ENCODE measurements at places on chromosomes 3 and 15.

DNA sequence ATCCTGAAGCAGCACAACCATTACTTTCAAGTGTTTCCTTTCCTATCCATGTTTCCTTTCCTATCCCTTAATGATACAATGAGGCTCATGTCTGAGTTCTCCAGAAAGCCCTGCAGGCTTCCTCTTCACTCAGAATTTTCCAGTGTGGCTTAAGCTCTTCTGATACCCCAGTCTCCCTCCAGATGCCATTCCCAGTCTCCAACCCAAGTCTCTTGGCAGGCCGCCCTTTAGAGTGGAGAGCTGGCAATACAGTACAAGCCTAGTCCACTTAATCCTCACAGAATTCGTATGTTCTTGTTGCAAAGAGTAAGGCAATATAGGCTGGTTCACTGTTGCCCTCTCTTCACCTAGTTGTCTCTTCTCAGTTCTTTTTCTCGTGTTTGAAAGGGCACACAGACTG, 503.9 kb upstream of the MDFIC2 start:
- no peak for DNase-seq

GRCh38 chr3:29741231-29741630, 460.4 kb downstream of the RBMS3 start:
- no peak for DNase-seq

DNA sequence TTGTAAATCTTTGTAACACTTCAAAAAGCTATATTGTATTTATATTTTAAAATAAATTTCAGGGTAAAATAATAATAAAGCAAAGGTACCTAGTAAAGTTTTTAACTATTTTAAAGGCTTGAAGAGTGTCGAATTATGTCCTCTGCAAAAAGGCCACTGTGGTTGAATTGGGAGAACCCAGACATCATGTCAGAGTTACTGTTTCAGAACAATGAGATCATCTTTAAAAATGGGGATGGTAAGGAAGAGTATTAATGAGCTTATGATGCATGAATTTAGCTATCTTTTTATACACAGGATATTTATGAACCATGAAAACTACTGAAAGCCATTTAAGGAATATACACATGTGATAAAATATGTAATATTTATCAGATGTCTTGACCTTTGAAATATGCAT, 26.3 kb downstream of the KCNMB3 start:
- no peak for DNase-seq

- DNase-seq: no peak
Measured at GRCh38 chr3:71718072-71718471, 7.1 kb downstream of the EIF4E3 start.

GRCh38 chr3:113287111-113287802, 75.9 kb downstream of the BOC start:
- no peak for DNase-seq

DNA sequence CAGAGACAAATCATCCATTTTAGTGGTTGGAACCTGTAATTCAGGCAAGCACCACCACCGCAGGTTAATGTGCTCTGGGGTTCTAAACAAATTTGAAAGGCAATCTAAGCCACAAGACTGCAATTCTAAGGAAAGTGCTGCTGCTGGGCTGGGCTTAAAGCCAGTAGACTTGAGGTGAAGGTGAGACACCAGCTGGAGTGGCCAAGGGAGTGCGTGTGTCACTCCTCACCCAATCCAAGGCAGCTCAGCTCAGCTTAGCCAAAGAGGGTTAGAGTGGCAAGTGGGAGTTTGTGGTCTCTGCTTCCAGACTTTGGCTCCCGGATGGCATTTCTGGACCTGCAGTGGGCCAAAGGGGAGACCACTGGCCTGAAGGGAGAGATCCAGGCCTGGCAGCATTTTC, 1655.6 kb downstream of the SI start:
- DNase-seq: no peak

GRCh38 chr15:69459066-69459465, 6.4 kb downstream of the RPLP1 start:
- DNase-seq: no peak

DNA sequence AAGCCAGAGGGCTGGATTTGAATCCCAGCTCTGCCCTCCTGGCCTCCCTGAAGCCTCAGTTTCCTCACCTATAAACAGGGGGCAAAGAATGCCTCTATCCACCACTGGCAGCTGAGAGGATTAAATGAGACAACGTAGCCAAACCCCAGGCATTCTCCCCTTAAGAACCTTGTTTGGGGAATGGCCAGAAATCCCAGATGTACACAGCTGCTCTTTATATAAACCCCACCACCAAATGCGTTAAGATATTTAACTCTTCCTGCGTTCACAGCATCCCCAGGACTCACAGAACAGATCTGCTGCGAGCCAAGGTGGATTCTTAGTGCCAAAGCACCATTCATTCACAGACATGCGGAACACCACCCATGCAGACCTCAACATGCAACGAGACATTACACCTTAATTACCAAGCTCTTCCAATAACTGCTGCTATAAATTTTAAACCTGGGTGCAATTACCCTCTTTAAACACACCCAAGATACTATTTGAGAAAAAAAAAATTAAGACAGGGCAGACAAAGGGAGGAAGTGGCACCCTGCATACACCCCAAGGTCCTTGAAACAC, 5.2 kb downstream of the TLE3 start:
- DNase-seq: no peak

- no peak for DNase-seq
Measured at GRCh38 chr3:168066882-168067281, 28.8 kb downstream of the GOLIM4 start.

- DNase-seq: peak; percentile 85
Measured at GRCh38 chr15:70023064-70023768, 74.5 kb downstream of the TLE3 start.

DNA sequence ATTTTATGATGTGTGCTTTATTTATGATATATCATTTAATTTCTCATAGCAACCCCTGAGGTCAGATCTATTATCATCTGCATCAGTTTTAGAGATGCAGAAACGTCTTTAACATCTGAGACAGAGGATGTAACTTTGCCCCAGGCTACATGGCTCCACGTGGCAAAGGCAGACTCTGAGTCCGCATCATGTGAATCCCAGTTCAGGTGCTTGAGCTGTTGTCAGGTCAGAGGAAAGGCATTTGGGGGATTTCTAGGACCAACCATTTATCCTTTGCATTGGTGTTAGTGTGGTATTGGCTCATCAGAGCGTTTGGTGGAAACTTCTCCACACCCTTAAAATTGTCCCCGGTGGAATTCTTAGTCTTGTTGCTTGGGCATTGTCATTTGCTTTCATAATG, 10.8 kb downstream of the CACNA2D3 start:
- DNase-seq: no peak

GRCh38 chr3:190516416-190516815, 2.5 kb downstream of the IL1RAP start:
- DNase-seq: no peak

DNA sequence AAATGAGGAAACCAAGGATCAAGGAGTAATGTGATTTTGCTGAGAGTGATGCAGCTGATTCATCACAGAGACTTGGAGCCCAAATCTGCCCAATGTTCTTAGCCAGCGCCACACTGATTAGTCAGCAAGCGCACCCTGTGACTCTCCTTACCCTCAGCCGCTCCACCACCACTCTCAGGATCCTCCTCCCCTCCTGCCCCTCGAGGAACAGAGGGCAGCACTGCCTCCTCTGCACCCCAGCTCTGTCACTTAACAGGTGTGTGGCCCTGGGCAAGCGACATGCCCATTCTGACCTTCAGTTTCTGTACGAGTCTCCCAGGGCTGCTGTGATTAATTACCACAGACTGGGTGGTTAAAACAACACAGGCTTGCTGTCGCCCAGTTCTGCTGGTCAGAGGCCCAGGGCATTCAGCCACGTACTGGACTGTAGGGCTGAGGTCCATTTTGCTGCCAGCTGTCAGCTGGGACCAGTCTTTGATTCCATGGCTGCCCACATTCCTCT, 36.1 kb upstream of the HRH1 start:
- DNase-seq: no peak

- DNase-seq: no peak
Measured at GRCh38 chr3:49902511-49903345, 945 bp downstream of the MST1R start.

GRCh38 chr3:171260899-171261298, 199.3 kb downstream of the TNIK start:
- DNase-seq: no peak

- DNase-seq: no peak
Measured at GRCh38 chr3:133962849-133963248, 66.9 kb downstream of the SLCO2A1 start.

DNA sequence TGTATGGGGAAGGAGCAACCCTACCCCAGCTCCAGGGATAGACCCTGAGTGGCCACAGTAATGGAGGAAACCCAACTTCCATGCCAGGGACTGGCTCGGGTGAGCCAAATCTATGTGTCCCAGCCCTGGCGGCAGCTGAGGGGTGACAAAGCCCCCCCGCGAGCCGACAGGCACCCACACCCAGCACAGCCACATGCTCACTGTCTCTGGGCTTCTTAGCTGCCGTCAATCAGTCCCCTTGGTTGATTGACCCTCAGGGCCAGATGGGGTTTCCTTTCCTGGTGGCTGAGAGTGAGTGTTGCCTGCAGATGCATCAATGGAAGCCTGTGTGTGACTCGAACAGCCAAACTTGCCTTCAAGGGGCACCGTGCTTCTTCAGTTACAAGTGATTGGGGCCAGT, 2.1 kb upstream of the OCA2 start:
- DNase-seq: no peak

DNA sequence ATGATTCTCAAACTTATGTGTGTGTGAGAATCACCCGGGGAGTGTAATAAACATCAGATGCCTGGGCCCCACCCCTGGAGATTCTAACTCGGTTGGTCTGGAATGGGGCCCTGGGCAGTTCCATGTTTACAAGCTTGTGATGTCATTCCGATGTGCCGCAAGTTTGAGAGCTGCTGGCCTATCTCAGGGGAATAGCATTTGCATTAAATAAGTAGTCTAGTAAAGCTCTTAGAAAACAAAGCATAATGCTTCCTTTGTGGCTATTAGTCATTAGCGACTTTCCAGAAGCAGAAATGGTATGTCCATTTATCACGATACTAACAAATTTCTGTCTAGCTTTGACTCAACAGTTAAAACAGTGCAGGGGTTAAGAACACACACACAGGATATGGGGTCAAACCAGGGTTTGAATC, 20.9 kb downstream of the PGBD4 start:
- DNase-seq: no peak

DNA sequence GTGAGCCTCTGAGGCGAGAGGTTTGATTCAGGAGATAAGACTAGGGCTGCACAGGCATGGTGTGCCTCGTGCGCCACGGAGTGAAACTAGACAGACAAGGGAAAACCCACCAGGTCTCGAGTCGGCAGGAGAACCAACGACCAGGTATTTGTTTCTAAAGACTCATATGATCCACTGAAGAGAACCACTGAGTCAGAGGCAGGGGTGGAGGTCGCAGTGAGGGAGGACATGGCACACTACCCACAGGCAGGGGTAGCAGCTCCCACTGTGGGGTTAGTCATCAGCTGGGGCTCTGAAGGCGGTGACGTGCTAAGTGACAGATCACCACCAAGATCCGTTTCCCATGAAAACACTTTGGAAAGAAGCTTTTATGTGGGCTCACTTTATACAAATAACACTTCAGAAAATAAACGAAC, 45.7 kb downstream of the CHSY1 start:
- peak; percentile 53 for DNase-seq

DNA sequence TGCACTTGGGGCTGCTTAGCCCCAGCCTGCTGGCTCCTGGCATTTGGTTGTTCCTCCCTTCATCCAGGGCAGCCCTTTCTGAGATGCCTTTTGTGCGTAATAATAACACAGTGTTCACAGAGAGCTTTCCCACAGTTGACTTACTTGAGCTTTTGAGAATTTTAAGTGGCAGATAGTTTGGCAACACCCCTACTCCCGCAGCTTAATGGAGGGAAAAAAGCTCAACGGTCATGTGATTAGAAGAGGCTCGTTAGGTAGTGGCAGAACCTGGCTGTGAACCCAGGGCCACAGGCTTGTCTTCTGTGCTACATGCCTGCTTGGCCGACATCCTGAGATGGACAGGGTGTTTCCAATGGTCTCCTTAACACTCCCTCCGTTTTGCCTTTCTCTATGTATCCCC, 4.7 kb downstream of the KBTBD13 start:
- no peak for DNase-seq

- DNase-seq: no peak
Measured at GRCh38 chr15:89614164-89614563, 38.9 kb downstream of the TICRR start.

DNA sequence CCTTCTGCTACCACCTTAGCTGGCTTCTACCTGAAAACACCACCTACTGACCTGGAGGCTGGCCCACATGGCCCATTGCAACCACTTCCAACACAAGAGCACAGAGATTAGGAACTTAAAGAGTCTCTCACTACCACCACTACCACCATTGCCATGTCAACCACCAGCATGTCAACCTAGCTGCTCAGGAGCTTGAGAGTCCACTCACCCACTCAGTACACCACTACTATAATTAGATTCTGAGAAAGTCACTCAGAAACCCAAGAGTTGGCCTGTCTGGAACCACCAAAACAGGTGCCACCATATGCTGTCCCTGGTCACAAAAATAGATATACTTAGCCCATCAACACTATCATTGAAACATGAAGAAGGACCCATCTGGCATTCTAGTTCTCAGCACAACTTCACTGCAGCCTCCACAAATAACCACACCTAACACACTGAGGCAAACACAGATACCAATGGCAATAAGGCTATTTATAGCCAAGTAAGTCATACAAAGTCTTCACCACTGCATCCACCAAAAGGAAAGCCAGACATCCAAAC, 806.7 kb upstream of the EPHA6 start:
- DNase-seq: no peak

DNA sequence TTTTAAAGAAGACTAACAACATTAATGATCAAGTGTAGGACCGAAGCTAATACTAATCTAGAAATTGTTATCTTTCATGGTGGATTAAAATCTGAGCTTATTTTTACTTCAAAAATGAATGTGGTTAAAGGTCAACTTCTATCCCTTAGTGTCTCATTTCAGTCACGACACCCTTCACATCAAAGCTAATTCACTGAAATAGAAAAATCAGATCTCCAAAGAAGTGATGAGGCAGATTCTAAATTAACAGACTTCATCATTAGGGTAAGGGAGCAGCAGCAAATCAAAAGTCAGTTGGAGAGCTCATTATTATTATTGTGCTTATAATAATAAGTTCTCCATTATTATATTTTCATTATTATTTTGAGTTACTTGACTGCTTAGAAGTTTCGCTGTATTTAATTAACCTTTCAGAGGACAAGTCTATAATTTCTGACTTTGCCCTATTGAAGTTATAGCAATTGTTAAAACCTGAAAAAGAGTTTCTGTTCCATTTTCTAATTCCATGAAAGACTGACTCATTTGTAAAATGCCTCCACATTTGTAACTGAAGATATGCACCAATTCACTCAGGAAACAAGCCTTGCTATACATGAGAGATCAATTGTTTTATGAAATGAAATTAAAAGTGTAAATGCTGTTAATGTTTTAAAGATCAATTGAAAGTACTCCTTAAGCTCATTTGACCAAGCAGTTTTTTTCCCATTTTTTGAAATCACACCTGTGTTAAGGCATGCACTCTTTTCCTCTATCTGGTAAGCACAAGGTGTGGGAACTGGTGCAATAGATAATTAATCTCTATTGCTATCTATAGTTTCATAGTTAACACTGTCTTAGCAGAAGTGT, 23.1 kb upstream of the CMC1 start:
- no peak for DNase-seq

- DNase-seq: no peak
Measured at GRCh38 chr3:151925876-151926275, 52.4 kb downstream of the SUCNR1 start.

- DNase-seq: no peak
Measured at GRCh38 chr15:80060356-80061006, 1.0 kb downstream of the ZFAND6 start.
